ENCODE measurements at places on chromosomes 6 and 20.

GRCh38 chr6:2132416-2132815, 113.0 kb downstream of the GMDS start:
- no peak for DNase-seq

GRCh38 chr6:131281471-131282270, 146.4 kb downstream of the AKAP7 start:
- peak; percentile 9 for DNase-seq

GRCh38 chr6:105880030-105880492, 206.1 kb upstream of the PRDM1 start:
- no peak for DNase-seq

- DNase-seq = no peak
Measured at GRCh38 chr6:55694759-55695158, 115.8 kb upstream of the HMGCLL1 start.

DNA sequence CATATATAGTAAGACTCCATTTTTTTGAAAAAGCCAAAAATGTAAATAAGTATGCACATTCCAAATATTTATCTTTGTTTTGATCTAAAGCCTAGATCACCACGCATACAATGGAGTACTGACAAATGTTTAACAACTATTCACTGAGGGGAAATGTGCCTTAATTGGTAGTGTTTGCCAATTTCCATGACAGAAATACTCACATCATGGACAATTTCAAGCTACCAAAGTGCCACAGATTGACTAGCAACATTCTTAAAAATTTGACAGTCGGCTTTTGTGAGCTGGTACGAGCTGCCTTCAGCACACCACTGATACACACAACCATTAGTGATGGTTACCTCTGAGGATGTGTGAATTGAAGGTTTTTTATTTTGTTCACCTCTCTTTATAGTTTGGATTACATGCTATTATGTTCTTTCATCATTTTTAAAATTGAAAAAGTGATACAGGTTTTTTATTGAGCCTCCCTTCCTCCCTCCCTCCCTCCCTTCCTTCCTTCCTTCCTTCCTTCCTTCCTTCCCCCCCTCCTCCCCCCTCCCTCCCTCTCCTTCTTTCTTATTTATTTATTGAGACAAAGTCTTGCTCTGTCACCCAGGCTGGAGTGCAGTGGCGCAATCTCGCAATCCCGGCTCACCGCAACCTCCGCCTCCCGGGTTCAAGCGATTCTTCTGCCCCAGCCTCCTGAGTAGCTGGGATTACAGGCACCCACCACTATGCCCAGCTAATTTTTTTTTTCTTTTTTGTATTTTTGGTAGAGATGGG, 19.2 kb downstream of the SMPDL3A start:
- DNase-seq = no peak

DNA sequence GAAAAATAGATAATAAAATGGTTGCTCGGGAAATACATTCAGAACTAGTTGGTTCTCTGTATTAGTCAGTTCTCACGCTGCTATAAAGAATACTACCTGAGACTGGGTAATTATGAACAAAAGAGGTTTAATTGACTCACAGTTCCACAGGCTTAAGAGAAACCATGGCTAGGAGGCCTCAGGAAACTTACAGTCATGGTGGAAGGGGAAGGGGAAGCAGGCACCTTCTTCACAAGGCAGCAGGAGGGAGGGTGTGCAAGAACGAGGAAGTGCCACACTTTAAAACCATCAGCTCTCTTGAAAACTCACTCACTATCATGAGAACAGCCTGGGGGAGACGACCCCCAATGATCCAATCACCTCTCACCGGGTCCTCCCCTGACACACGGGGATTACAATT, 24.2 kb upstream of the SNX9 start:
- DNase-seq = no peak

DNA sequence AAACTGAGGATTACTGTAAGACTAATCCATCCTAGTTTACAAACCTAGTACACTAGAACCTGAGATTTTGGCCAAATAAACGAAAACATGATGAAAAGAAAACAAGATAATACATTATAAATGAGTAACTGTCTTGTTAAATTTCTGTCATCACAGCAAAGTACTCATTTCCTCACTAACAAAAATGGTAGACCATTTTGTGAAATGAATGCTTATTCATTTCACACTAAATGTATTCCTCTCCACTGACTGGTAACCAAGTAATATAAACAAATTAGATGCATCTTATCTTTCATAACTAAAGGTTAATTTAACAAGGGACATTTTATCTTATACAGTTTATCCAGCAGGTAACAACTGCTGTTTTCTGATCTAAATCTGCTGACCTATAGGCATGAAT, 143.7 kb downstream of the REV3L start:
- DNase-seq = no peak

- DNase-seq = no peak
Measured at GRCh38 chr6:39077882-39078594, 29.5 kb downstream of the GLP1R start.

GRCh38 chr6:136566007-136566487, 15.8 kb upstream of the MAP7 start:
- DNase-seq = no peak

DNA sequence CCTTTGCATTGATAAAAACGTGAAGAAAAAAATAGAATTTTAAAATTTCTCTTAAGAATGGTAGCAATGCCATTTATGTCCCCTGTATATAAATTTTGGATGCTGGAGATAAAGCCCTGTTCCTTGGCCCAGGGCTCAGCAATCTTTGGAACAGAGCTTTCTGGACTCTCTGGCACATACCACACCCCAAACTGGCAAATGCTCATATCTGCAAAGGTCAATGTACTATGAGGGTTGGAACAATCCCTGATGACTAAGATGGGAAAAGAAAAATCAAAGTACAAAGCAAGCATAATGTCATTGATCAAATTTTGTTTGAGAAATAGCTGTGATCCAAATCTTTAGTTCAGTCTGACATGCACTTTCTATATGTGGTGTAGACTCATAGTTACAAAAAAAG, 158.1 kb upstream of the HCRTR2 start:
- no peak for DNase-seq

DNA sequence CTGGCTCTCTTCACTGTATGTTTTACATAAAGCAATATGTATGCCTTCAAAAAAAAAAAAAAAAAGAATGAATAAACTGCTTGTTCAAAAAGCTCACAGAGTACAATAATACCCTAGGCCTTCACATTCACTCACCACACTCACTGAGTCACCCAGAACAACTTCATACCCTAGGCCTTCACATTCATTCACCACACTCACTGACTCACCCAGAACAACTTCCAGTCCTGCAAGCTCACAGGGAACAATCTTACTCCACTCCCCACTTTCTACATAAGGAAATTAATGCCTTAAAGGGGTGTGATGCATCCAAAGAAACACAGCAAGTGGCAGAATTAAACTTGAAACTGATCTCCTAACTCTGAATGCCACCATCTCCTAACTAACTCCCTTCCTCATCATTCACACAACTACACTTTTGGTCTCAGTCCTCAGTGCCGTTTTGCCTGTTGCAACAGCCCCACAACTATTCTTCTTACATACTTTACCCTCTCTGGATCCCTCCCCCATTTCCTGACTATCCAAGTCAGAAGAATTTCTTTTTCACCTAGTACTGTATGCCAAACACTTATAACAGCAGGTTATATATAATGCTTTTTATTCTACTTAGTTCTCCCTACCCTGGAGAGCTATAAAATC, 34.2 kb downstream of the NHSL1 start:
- peak; percentile 83 for DNase-seq

GRCh38 chr6:26086211-26086610, 1.0 kb upstream of the HFE start:
- no peak for DNase-seq

DNA sequence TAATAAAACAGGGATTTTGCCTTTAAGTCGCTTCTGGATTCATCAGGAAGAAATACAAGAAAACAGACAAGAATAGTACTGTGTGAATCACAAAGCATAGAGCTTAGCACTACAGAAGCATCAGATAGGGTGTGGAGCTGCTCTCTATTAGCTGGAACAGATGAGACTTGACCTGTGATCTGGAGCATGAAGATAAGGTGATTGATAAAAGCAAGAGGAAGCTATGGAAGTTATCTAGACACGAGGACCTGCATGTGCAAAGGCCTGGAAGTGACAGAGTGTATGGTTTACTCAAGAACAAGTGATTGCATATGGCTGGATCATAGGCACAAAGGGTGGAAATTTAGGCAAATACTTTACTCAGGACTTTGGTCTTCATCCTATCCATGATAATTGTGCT, 112.9 kb upstream of the MLIP start:
- DNase-seq = no peak

- DNase-seq = no peak
Measured at GRCh38 chr6:79684876-79685275, 53.7 kb downstream of the SH3BGRL2 start.

- no peak for DNase-seq
Measured at GRCh38 chr6:17367868-17368267, 25.5 kb upstream of the CAP2 start.

GRCh38 chr6:108169464-108170331, 3.9 kb downstream of the NR2E1 start:
- DNase-seq = no peak

DNA sequence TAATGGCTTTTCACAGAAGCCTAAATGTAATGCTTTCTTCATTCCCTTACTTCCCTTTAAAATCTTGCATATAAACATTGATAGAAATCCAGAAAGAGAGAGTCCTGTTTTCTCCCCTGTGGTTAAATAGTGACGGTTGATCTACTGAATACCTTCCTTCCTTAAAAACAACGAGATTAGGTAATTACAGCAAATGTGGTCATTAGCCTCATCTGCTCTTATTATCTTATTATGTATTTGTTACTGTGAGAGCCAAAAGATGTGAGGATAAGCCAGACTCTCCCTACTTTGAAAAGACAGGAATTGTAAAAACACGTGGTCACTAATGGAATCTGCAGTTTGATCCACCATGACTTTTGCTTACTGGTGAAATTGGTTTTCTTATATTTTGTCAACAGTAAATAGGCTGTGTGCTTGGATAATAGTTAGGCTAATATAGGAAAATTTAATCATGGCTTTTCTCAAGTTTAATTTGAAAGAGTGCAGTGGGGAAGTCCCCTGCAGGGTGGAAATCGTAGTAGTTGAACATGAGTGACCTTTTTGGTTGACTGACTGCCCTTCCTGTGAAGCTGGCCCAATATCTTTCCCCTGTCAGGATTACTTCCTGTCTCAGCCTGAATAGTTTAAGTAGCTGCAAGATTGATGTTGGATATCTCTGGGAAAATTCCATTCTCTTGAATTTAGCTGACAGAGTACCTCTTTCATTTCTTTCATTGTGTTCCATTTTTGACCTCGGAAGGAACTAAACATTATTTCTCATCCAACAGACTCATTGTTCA, 62.8 kb downstream of the JARID2 start:
- no peak for DNase-seq

DNA sequence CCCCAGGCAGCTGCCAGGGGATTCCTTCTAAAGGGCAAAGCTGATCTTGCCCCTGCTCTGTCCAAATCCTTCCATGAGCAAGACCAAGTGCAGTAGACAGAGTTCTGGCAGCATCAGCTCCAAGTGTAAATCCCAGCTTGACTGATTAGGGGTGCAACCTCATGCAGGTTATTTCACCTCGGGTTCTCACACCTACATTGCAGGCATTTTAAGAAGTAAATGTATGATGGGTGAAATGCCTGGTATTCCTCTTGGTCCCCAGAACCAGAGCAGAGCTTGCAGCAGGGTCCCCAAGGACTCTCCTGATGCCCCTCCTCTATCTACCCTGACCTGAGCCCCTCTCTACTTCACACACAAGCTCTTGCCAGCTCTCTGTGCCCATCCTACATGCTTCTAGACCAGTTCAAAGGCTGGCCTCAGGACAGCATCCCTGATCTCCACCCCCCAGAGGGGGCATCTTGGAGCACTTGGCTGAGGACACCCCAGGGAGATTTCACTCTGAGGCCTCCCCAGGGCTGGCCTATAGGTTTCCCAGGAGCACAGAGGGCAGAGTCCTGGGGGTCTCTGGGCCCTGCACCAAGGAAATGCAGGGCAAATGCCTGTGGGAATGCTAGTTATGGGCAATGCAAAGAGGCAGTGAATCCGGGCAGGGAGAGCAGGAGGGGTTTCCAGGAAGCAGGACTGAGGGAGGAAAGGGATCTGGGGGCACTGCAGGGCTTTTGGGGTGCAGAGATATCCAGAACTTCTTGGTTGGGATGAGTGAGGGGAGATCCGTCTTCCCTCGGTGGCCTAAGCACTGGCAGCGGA, 1.0 kb downstream of the LZTS3 start:
- no peak for DNase-seq

GRCh38 chr6:161951126-161951525, 677.3 kb upstream of the AGPAT4 start:
- DNase-seq = no peak

Data from fibroblast of skin of left biceps (primary cell).